ENCODE measurements at places on chromosomes 11 and 22. TPM values are rescaled to one million over a fixed set of nuclear protein-coding genes. Genes with fewer than 3 reads are reported as not detected.

NRGN gene
- 0.69 TPM for total RNA-seq

MYO7A gene
- 0.18 TPM for total RNA-seq

DNA sequence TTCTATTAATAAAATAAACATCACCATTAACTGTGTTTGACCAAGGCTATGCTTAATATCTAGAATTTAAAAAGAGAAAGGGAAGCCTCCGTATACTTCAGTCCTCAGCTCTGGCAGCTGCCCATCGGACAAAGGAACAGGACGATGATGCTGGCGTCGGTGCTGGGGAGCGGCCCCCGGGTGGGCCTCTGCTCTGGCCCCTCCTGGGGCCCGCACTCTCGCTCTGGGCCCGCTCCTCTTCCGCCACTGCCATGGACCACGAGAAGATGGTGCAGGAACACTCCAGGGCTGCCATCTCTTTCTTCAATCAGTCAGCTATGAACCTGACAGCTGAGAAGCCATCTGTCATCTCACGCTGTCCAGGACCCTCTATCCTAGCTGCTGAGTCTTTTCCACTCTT is 25.3 kb downstream of the PDHX start:
- no peak for DNase-seq

DNA sequence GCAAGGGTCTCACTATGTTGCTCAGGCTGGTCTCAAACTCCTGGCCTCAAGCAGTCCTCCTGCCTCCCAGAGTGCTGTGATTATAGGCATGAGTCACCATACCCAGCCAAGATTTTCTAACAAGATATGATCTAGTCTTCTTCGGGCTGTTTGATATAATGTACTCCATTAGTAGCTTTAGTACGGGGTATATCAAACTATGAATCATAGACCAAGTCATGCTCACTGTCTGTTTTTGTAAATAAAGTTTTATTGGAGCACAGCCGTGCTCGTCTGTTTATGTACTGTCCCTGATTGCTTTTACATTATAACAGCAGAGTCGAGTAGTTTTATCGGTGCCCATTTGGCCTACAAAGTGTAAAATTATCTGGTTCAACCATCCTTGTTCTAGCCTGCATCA is 43.9 kb upstream of the GRIK4 start:
- DNase-seq: no peak

GRCh38 chr11:120801801-120802689 is 221.9 kb upstream of the TBCEL start:
- DNase-seq: no peak

DNA sequence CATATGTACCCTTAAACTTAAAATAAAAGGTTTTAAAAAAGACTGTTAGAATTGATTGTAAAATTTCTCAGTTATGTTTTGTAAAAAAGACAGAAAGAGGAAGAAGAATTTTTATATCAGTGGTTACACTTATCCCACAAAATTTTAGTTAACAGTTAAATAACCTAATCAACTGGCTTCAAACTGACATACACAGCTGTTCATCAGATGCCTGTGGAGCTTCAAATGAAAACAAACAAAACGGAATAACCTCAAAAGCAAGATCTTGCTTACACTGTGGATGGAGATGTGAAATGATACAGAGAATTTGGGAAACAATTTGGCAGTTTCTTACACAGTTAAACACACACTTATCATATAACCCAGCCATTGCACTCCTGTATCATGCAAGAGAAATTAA is 521.0 kb downstream of the ETS1 start:
- no peak for DNase-seq

- no peak for DNase-seq
Measured at GRCh38 chr11:115942011-115942410, 437.8 kb upstream of the CADM1 start.

DNA sequence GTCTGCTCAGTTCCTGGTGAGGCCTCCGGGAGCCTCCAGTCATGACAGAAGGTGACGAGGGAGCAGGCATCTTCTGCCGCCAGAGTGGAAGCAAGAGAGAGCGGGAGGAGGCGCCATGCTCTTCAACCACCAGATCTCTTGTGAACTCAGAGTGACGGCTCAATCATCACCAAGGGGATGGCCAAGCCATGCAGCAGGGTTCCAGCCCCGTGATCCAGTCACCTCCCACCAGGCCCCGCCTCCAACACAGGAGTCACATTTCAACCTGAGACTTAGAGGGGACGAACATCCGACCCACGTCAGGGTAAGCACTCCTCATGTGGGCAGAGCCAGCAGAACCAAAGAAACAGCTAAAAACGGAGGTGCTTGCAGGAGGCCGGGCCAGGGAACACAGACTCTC is 1470.5 kb downstream of the BRD1 start:
- no peak for DNase-seq

- DNase-seq: no peak
Measured at GRCh38 chr22:29260601-29261315, 7.0 kb downstream of the RHBDD3 start.

DNA sequence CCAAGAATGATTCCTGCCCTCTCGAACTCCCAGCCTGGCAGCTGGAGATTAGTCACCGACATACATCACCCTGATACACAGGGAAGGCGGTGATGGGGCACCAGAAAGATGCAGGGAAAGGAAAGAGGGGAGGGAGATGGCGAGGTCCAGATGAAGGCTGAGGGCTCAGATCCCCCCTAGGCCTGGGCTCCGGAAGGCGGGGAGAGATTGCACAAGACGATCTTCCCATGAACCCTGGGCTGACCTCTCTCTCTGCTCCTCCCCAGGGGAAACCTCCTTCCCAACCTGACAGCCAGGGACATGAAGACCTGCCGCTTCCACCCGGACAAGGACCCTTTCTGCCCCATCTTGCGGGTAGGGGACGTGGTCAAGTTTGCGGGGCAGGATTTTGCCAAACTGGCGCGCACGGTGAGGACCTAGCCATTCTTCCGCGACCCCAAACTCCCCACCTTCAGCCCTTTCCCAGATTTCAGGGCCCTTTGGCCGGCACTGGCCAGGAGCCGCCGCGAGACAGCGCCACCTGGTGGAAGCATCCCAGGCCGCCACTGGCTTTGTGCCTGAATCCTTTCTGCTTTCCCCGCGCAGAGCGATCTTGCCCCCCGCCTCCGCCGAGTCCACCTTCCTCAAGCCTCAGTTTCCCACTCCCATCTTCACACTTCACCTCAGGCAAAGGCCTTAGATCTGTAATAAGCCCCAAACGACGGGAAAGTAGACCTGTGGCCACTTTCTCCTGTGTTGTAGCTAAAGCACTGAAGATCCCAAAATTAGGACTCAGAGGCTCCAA is 11.5 kb downstream of the P2RX3 start:
- peak; percentile 55 for DNase-seq

DNA sequence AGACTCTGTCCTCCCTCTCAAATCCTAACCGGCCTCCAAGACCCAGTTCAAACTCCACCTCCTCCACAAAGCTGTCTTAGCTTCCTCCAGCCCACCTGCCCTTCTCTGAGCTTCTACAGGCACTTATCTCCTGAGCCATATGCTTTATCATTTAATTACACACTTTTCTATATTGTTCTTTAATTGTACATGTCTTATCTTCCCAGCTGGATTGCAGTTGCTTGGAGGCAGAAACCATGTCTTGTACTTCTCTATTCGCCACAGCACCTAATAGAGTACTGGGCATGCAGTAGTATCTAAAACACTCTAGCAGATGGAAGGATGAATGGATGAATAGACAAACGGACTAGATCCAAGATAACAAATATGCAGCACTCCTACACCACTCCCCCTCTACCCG is 11.3 kb downstream of the TRIM29 start:
- no peak for DNase-seq

- no peak for DNase-seq
Measured at GRCh38 chr11:104522123-104522522, 358.2 kb upstream of the PDGFD start.

GRCh38 chr22:38949889-38950405 is 7.5 kb upstream of the APOBEC3A start:
- DNase-seq: no peak

DNA sequence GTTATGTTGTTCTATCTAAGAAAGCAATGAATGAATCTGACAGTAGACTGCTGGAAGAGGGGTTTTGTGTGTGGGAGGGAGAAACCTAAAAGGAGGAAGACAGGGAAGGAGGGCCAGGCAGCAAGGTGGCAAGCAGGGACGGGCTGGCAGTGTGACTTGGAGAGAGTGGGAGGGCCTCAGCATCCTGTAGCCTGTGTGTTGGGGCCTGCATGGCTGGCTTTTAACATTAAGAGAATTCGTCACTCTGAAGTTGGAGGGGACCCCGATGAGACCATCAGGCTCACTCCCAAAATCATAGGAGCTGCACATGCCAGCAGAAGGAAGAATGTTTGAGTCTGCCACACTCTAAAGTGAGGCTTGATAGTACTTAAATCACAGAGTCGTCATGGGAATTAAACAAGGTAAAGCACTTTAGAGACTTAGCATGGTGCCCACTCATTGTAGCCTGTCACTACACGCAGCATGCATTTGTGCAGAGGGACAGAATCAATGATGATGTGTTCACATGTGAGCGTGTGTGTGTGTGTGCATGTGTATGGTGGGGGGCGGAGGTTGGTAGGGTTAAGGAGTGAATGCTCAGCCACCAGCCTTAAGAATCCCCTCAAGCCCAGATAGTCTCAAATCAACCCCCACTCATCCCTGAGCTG is 199.5 kb downstream of the TENM4 start:
- DNase-seq: no peak

DNA sequence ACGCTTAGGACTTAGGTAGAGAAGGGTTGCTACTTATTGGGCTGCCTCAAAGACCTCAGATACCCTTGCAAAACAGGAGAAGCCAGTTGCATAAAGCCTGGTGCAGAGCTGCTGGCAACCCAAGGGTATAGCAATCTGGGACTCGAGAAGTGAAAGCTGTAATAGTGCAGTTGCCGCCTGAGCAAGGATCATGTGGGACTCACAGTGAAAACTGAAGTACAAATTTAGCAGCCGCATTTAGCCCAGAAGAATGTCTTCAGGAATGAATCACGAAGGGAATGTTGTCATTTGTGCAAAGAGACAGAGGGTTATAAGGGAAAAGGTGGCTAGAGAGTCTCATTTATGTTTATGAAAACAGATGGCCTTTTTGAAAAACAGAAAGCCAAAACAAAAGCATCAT is 267.2 kb downstream of the TENM4 start:
- DNase-seq: no peak
